ENCODE measurements at places on chromosomes 12 and 14.

GRCh38 chr14:87626266-87626665 lies 366.7 kb downstream of the GALC start:
- DNase-seq, result no peak

GRCh38 chr14:68650404-68650994 lies 142.4 kb downstream of the ZFP36L1 start:
- no peak for DNase-seq

DNA sequence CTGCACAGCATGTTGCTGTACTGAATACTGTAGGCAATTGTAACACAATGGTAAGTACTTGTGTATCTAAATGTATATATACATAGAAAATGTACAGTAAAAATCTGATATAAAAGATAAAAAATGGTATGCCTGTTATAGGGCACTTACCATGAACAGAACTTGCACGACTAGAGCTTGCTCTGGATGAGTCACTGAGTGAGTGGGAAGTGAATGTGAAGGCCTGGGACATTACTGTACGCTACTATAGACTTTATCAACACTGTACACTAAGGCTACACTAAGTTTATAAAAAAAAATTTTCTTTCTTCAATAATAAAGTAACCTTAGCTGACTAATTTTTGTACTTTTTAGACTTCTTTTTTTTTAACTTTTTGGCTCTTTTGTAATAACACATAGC lies 24.2 kb upstream of the NEDD1 start:
- peak; percentile 83 for DNase-seq

GRCh38 chr12:68375756-68376695 lies 43.9 kb upstream of the MDM1 start:
- DNase-seq, result no peak

GRCh38 chr12:46217541-46218321 lies 51.1 kb downstream of the SLC38A1 start:
- DNase-seq, result no peak

DNA sequence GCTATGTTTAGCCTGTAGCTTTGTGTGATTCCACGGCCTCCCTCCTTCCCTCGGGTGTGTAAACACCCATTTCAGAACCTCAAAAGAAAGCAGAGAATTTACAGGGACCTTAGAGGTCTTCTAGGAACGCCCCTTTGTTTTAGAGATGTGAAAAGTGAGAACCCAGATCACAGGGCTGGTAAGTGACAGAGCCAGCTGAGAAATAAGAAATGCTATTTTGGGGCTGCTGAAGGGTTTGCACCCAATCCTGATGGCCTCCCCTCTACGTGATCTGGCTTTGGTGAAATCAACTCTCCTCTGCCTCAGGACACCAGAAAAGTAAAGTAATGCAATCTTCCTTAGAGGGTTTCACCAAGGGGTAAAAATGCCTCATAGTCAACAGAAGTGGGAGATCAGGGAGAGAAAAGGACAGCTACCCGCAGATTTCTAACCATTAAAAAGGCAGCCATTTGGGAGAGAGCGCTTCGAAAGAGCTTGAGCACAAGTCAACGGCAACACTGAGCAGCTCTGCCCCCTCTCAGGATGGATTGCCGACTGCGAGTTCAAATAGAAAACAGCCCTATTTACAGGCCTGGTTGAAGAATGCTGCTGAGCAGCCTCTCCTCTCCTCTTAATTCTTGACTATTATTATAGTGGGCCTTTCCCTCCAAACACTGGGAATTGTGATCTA lies 78.5 kb upstream of the RASSF3 start:
- no peak for DNase-seq

DNA sequence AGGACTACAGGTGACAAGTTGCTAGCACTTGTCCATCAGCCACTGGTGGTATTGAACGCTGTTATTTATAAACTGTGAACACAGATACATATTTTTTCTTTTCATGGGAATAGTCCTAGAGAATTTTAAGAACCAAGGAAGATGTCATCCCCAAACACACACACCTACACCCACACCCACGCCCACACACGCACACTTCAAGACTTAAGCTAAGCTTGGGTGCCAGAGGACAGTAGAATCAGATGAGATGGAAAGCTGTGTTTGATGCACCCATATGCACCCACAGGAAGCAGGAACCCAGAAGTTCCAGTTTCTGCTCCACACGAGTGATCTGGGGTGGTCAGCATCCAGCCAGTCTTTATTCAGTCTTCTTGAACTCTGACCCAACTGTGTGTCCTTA lies 348.3 kb downstream of the KCNH5 start:
- no peak for DNase-seq

DNA sequence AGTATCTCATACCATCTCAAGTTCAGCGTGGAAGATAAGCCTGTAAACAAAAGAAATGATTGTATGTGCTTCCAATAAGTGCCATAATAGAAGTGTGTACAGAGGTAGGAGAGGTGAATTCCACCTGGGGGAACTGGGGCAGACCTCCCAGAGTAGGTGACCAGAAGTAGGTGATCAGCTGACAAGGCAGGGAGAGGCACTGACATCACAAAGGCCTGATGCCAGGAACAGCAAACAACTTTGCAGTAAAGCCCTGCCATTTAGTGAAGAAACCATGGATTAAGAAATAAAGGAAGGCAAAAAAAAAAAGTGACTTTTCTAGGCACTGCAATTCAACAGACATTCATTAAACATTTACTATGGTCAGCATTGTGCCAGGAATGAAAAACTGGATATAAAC lies 31.1 kb downstream of the NR1H4 start:
- DNase-seq, result no peak

DNA sequence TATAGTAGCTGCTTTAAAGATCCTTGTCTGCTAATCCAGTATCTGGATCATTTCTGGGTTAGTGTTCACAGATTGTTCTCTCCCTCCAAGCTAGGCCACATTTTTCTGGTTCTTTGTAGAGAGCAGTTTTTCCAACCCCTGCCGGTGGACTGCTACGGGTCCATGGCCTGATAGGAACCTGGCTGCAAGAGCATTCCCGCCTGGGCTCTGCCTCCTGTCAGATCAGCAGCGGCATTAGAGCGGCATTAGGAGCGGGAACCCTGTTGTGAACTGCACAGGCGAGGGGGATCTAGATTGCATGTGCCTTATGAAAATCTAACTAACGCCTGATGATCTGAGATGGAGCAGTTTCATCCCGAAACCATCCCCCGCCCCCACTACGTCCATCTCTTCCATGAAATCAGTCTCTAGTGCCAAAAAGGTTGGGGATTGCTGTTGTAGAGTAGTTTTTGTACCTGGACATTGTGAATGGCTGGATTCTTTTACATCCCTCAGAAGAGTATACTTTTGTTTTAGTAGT lies 50.4 kb downstream of the MYRFL start:
- no peak for DNase-seq
